ENCODE measurements at places on chromosomes 11 and 22. TPM values are rescaled to one million over a fixed set of nuclear protein-coding genes. Genes with fewer than 3 reads are reported as not detected.

DNA sequence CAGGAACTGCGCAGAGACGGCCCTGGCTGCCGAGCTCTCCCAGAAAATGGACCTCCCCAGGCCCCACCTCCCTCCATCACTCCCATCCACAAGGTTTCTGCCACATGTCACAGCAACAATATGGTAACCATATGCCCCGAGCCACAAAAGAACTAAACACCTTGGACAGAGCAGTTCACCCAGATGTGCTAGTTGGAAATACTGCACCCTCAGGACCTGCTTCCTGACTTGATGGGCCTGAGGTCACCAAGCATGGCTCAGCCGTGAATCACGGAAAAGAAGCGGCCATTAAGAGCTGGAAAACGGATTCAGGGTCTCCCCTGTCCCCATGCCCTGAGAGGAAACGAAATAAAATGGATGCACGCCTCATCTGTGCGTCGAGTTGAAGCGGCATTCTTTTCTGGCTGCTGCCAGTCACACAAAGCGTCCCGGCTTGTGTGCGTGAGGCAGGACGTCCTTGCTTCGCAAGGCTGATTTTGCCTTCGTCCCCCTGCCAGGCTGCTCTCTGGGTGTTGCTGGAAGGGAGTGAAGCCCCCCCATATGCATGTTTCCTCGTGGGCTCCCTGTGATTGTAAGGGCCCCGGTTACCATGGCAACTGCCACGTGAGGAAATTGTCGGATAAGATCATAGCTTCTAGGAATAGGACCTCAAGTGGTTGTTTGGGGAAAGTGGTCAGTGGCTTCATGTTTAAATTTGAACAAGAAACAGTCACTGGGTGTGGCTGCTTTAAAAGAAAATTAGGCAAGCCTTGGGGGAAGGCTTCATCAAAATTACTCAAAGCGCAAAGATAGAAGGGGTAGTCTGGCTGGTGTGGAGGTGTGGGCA is 51.7 kb downstream of the FLI1 start:
- peak; percentile 70 for DNase-seq

DNA sequence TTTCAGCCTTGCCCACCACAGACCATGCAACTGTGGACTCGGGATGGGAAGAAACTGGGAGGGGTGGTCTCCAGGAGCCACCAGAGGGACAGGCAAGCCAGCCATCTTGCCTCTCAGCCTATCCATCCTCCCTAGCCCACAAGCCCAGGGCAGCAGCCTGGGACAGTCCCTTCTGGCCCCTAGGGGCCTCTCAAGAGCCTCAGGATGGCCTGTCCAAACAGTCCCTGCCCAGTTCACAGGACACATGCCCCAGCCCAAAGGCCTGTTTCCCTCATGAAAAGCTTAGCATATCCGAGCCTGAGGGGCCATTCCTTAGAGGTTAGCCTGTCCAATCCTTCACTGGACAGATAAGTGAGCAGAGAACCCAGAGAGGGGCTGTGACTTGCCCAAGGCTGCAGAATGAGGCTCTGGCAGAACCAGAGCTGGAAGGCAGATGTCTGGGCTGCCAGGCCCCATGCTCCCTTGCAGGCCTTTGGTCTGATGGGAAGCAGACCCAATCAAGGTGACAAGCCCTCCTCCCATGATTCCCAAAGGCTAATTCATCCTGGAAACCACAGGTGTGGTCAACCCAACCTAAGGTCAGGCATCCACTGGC is 28.2 kb downstream of the LRRC10B start:
- no peak for DNase-seq

DNA sequence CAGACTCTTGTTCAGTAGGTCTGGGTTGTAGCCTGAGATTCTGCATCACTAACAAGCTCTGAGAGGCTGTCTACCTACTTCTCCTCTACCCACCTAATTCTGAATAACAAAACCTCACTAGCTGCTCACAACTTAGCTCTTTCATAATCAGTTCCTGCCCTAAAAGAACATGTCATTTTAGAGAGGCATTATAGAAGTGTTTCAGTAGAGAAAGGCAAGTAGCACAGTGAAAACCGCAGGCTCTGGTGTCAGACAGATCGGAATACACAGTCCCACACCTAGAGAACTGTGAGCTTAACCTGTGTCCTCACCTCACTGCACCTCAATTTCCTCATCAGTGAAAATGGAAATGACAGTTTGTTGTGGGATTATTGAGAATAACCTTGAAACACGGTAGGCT is 1337.6 kb upstream of the TENM4 start:
- DNase-seq: no peak

Gene OR5B17
- not detected for total RNA-seq

Gene USP47
- total RNA-seq: 43.3 TPM

DNA sequence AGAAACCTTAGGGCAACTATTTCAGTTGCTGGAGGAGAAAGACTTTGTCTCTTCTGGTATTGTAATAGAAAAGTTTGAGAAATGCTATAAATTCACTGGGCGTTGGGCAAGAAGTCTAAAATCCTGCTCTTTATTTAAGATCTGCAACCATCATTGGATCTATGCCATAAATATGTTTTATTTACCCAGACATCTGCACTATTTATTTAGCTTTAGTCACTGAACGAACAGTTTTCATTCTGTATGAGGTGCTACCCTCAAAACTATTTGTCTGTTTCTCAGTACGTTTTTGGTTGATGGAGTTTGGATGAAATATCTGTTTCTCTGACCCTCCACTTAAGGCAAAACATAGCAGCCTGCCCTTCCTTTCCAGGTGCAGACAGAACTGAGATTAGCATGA is 171.5 kb downstream of the SNX19 start:
- DNase-seq: no peak

Gene HSPB2
- total RNA-seq: 4.4 TPM

- DNase-seq: no peak
Observed at GRCh38 chr22:43289531-43289963, 53.6 kb downstream of the SCUBE1 start.

Gene DERL3
- 24.7 TPM for total RNA-seq

- DNase-seq: no peak
Observed at GRCh38 chr22:49633010-49633324, 194.7 kb downstream of the BRD1 start.

DNA sequence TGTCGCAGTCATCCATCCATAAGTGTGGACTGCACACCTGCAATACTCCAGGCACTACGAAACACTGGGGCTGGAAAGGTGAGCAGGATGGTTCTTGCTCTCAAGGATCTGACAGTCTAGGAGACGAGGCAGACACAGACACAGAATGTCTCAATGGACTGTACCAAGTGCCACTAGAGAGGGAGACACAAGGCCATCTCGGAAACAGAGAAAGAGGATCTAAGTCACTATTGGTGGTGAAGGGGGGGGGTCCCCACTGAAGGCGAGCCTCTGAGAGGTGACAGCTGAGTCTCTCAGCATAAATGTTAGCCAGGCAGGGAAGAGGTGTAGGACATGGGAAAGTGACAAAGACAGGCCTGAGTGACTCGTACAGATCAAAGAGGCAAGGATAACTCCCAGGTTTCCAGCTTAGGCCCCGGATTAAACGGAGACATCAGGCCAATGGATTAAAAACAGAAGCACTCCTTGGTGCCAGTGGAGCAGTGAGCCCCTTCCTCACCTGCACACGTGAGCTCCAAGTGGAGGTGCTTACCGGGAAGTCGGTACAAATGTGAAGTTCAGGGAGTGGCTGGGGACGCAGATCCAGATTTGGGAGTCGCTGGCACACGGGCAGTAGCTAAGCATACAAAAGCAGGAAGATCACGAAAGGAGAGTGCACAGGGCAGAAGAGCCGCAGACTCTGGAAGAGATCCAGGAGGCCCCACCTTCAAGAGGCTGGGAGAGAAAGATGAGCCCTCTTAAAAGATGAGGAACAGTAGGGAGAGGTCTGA is 117.2 kb downstream of the MICAL3 start:
- no peak for DNase-seq

DNA sequence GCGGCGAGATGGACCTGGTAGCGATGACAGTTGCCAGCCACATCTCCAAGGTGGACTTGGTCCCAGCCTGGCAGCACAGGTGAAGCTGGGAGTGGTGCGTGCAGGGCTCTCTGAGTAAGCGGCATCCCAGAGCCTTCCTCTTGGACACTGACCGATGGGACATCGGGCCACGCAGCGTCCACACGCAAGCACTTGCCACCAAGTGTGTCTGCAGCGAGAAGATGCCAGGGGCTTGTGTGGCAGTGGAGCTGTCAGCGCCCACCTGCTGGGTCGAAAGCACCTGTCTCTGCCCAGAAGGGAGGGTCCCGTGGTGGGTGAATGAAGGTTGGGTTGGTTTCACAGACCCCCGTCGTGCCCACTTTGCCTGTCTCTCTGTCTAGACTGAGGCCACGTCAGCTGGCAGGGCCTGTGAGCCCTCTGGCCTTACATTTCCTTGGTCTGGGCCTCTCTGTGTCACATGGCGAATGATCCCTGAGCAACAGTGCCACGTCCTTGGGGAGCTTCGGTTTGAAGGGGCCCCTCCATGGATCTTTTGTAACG is 50.8 kb upstream of the SMIM38 start:
- DNase-seq: no peak

GRCh38 chr11:118448294-118448693 is 12.0 kb downstream of the KMT2A start:
- DNase-seq: no peak

DNA sequence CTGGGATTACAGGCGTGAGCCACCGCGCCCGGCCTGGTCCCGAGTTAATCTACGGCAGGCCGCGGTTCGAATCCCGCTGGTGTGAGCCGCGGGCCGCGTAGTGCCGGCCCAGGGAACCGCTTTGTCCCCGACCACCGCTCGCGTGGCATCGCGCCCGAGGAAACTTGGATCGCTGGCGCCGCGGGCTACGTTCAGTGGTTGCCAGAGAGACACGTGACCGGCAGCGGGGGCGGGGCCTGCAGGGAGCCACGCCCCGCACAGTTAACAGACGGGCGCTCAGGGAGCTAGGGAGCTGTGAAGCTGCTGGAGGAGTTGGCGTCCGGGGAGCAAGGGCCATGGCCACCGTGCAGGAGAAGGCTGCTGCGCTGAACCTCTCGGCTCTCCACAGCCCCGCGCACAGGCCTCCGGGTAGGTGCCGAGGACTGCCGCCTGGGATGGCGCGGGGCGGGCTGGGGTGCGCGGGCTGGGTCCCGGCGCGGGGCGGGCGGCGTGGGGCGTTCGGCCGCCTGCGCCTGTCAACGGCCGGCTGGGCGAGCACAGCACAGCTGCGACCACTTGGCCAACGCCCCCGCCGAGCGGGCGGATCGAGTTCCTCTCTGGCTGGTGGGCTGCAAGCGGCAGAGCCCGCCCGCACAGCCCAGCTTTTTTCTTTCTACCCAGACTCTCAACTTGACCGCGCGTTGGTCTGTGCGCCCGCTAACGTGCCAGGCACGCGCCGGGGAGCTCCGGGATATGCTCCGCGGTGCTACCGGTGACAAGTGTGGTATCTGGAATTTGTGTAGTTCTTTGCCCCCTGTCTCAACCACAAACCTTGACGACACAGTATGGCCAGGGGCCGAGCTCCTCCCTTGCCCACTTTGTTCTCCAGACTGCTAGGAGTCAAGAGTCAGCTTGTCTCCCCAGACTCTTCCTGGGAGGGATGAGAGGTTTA is at the start of gene DEPDC7:
Gene DEPDC7 (plus strand): TSS at position 258 of the 931 bp plus-strand sequence. CDS start 78 bp downstream, at position 336.
- DNase-seq: peak; percentile 92

Gene LPXN
- total RNA-seq: 16.8 TPM

DNA sequence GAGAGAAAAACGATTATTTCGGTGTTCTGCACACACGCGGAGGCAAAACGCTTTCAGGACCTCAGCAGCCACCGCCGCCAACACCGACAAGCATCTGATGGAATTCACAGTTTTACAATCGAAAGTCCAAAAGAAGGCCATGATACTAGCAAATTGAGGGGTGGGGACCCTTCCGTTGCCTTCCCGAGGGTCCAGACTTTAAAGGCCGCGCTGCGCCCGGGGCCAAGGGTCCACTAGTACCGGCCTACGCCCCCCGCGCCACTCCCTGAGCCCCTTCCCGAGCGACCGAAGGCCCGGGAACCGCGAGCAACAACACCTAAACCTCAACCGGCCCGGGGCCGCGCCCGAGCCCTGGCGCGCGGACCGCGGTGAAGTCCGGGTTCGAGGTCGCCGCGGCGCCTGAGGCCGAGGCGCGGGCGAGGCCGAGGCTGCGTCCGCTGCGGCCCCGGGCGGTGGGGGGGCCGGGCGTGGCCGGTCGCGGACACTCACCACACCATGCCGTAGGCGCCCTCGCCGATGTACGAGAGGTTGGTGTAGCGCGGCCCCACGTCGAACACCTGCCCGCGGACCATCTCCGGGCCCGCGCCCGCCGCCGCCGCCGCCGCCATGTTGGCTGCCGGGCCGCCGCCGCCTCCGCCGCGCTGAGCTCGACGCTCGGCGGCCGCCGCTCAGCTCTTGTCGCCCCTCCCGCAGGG is 465 bp downstream of the MAPK1 start:
- DNase-seq: peak; percentile 46

GRCh38 chr11:28108958-28109357 is 770 bp downstream of the METTL15 start:
- DNase-seq: no peak

Gene FGF19
- total RNA-seq: not detected

Gene CCDC86
- total RNA-seq: 18.9 TPM

GRCh38 chr11:75594211-75594610 is 32.2 kb downstream of the SERPINH1 start:
- DNase-seq: no peak

DNA sequence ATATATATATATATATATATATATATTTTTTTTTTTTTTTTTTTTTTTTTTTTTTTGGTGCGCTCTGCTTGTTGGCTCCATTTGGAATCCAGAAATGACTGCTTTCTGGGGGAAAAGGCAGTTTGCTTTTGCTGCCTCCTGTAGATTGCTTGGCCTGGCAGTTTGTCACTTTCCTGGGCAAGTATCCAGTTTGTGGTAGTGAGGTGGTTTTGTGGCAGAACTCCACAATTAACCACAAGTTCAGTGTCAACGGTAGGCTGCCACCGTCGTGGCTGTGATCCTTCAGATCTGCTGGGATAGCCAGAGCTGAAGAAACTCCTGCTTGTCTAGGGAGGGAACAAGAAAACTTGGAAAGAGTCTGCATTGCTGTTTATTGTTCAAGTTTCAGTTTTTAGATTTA is 5.0 kb upstream of the PDE3B start:
- no peak for DNase-seq

- no peak for DNase-seq
Observed at GRCh38 chr11:119056421-119056999, 495 bp downstream of the HYOU1 start.

DNA sequence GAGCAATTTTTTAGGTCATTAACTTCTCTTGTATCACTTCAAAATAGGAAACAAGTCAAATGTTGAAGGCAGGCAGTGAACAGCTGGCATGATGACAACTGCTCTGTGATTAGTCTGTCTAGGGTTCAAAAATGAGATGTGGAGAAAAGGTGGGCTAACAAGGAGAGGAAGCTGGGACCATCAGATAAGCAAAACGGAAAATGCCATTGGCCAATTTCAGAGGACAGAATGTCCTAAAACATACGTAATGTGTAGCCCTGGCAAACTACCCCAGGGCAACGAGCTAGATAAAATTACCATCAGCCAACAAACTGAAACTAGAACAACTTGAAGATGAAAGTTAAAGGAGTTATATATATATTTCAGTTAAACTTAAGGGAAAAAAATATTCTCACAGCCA is 93.2 kb downstream of the RELT start:
- no peak for DNase-seq

- no peak for DNase-seq
Observed at GRCh38 chr22:46171940-46172339, 21.6 kb downstream of the PPARA start.

Gene RCN1
- 82.0 TPM for total RNA-seq
